ENCODE measurements at places on chromosomes 3 and 15.

DNA sequence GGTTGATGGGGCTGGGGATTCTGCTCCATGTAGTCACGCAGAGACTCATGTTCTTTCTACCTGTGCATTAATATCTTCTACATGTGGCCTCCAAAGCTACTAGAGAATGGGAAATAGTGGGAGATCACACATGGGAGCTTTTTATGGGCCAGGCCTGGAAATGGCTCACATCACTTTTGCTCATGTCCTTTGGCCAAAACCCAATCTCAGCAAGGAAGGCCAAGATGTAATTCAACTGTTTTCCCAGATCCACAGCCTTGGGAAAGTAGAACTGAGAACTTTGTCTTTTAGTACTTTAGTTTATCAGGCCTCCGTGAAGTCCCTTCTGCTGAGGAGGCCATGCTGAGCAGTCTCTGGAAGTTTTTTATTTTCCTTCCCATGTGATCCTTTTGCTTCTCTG is 73.2 kb upstream of the SLC4A7 start:
- no peak for DNase-seq

GRCh38 chr15:76431971-76432370 is 95.4 kb downstream of the ISL2 start:
- no peak for DNase-seq

- DNase-seq, result no peak
Measured at GRCh38 chr3:16286161-16286560, 21.1 kb downstream of the OXNAD1 start.

DNA sequence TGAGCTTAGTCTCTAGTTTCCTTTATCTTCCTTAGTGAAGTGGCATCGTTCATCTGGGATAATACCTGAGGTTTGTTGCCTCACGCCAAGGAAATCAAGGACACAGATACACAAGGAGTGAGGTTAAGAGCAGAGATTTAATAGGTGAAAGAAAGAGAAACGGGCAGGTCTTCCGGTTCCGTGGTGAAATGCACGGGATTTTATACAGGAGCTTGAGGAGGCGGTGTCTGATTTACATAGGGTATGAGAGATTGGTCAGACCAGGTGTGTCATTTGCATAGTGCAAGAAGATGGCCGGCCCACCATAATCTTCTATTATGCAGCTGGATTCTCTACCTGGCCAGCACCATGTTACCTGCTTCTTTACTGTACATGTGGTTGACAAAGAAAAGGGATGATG is 17.2 kb downstream of the ARRDC4 start:
- DNase-seq, result no peak

DNA sequence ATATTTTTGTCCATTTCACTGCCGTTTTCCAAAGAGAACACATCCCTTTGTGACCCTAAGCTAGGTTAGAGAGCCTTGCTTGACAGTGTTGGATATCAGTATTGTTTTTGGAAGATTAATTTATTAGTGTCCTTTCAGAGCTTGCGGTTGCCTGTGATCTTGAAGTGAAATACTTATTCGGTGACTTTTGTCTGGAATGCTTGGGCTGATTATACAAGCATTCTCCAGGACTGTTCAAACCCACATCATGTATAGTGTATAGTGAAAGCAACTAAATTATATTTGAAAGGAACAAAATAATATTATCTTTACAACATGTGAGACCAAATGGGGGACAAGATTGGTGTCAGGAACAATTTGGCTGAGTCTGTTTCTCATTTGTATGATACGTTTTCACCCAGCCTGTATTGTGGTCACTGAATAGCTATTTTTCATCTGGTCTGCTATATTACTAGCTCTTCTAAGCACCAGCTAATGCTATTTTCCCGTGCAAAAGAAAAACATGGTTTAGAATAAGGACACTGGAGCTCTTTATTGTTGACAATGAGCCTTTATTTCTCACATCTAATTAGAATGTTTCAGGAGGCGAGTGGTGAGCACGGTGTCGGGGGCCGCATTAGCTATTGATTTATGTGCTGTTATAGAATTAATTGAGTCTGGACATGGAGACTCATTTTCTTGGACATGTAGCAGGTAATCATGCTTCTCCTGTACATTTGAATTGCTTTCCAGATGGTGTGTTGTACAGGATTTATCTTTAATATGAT is 158.1 kb downstream of the APBA2 start:
- DNase-seq, result no peak

- DNase-seq, result peak; percentile 82
Measured at GRCh38 chr15:73972984-73973682, 19.0 kb downstream of the STOML1 start.

DNA sequence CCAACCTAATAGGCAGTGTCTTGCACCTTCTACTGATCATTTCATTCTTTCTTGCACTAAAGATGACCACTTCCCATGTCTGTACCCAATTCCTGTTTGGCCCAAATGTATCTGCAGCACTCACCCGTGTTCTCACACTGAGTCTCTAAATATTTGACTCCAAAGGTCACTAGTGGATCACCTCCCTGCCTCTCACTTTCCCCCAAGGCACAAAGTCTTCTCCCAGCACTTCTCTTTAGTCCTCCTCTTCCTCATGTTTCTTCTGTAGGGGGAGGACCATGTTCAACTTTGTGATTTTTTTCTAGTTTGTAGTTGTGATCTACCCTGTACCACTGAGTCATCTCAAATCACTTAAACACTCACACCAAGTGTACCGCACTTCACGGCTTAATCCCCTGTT is 13.9 kb downstream of the NR1I2 start:
- no peak for DNase-seq

- DNase-seq, result no peak
Measured at GRCh38 chr15:55327387-55327786, 8.4 kb downstream of the PIGB start.

DNA sequence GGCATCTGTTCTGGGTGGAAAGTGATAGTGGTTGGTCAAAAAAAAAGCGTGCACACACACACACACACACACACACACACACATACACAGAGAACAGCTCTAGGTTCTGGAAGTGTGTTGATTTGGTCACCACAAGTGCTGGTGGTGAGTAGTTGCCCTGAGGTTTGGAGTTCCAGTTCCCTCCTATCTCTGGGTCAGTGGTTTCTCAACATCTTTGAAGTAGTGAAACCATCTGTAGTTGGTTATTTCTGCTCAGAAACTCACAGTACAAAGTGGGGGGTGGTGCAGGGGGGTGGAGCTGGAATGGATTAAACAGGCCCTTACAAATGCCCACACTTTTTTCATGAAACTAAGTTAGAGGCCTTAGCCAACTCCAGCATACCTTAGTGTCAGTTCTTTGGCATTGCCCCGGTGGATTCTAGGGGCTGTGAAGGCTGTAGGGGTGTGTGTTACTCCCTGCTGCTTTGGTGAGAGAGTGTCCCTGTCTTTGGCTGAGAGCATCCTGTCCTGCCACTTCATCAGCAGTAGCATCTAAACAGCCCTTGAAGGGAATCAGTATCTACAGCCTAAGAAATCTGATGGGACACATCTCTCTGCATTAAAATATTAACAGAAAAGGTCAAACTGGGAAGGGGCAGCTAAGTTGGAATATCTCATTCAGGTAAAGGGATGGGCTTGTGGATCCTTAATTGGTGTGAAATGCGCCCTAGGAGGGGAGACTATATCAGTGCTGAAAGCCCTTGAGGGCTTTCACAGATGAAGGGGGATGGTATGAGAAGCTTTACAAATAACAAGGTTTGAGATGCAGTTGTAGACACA is 20.6 kb downstream of the SMAD3 start:
- no peak for DNase-seq

- peak; percentile 95 for DNase-seq
Measured at GRCh38 chr15:64387562-64388168, at the start of gene TRIP4. Gene TRIP4, plus strand, starts transcription at chr15:64387836. Its CDS starts 28 bp downstream, at chr15:64387864.

DNA sequence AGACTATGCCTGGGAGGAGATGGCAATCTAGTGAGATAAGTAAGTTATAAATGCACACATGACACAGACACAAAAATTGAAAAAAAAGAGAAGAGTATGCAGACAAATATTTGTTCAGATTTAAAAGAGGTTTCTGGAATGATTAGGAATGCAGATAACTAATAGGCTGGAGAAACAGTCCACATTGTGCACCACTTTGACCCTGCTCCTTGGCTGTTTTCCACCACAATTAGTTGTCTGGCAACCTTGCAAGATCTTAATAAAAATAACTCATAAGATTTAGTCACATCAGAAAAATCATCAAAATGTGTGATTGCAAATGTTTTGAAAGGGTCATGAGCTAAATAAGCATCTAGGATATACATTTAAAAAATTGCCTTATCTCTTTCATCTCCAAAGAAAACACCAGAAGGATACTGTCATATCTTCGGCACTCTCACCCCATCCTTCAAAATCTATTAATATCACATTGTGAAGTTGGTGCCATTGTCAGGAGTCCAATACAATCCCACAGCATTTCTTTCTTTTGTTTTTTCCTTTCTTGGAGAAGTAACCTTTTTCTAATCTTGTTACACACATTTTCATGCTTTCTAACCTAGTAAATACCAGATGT is 153.7 kb upstream of the KCNMB2 start:
- DNase-seq, result no peak

DNA sequence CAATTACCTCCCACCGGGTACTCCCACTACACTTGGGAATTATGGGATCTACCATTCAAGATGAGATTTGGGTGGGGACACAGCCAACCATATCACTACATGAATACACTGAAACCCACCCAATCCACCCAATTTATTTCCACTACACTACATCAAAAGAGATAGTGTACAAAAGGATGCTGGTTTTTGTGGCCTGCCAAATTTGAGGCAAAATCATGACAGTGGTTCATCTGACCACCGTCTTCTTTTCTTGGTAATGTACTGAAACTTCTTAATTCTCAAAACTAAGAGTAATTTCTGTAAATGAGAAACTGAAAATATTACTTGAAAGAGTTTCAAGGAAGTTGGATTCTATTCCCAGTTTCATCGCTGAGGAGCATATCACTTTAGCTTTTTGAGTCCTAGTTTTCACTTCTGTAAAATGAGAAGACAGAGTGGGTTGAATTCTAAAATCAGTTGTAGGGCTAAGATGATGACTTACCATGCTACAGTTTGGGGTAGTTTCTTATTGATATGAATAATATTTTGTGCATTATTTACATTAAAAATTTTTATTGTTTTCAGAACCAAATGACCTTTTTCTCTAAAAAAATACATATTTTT is 360.4 kb upstream of the CNTN6 start:
- DNase-seq, result no peak

GRCh38 chr3:116263842-116264545 is 181.3 kb downstream of the LSAMP start:
- no peak for DNase-seq

DNA sequence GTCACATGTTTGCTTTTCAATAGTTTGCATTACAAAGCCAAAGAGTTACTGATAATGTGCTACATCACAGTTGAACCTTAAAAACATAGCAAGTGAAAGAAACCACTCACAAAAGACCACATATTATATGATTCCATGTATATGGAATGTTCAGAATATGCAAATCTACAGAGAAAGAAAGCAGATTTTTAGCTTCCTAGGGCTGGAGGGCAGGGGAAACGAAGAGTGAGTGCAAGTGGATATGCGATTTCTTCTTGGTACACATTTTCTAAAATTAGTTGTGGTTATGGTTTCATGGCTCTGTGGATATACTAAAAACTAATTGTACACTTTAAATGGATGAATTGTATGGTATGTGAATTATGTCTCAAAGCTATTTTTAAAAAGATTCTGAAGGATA is 4.0 kb upstream of the GBE1 start:
- no peak for DNase-seq

DNA sequence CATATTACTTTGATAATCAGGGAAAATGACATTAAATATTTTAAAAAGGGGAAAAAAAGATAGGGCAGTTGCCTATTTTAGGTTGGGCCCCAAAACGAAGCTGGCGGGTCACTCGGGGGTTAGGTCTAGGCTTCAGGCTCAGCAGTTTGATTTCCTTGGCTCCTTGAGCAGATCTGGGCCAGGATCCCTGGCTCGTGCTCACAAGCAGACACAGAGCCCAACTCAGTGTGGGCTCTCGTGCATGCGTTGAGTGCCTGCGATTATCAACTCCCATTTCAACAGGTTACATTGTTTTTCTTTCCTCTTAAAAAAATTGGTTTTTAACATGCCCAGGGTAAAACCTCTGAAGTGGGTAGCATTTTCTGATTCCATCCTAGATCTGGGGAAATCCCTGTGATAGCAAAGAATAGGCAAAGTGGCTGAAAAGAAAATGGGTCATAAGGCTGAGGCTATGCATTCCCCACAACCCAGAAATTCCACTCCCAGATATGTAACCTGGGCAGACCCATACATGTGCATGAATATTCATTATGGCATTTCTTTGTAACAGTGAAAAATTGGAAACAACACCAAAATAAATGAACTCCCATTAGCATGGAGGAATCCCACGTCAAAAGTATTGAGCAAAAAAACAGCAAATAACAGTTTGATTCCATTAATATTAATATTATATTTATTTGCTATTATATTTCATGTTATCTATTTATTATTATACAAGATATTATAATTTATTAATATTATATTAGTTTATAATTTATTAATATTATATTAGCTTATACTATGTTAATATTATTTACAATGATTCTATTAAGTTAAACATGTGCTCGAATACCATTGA is 27.8 kb downstream of the FAM43A start:
- DNase-seq, result no peak

GRCh38 chr3:45869638-45870037 is 16.7 kb upstream of the CCR9 start:
- DNase-seq, result no peak

GRCh38 chr3:98528474-98529346 is 3.1 kb upstream of the GPR15 start:
- DNase-seq, result no peak

- DNase-seq, result no peak
Measured at GRCh38 chr3:71309342-71309741, 274.2 kb downstream of the FOXP1 start.

GRCh38 chr3:152445212-152445611 is 176.5 kb downstream of the MBNL1 start:
- no peak for DNase-seq

DNA sequence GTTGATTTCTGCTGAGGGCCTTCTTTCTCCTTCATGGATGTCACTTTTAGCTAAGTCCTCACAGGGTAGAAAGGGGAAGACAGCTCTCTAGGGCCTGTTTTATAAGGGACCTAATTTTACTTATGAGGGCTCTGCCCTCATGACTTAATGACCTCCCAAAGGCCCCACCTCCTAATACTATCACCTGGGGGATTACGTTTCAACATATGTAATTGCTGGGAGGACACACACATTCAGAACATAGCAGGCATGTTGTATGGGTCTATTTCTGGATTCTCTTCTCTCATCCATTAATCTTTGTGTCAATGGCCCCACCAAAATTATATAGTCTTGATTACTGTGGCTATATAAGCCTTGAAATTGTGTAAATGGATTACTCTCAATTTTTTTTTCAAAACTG is 255.0 kb downstream of the CLSTN2 start:
- no peak for DNase-seq

GRCh38 chr15:29070471-29071231 is 184.9 kb downstream of the APBA2 start:
- DNase-seq, result no peak

GRCh38 chr3:40191251-40191650 is 118.3 kb upstream of the EIF1B start:
- no peak for DNase-seq

GRCh38 chr3:14323401-14324223 is 78.8 kb upstream of the SLC6A6 start:
- no peak for DNase-seq
